ENCODE measurements at places on chromosomes 6 and 20. TPM values are rescaled to one million over a fixed set of nuclear protein-coding genes. Genes with fewer than 3 reads are reported as not detected.
A peak's percentile ranks its signal among the peaks of the same experiment; 100 is the strongest.

GRCh38 chr6:152736687-152737273 lies 13.8 kb upstream of the VIP start:
- DNase-seq: no peak

DNA sequence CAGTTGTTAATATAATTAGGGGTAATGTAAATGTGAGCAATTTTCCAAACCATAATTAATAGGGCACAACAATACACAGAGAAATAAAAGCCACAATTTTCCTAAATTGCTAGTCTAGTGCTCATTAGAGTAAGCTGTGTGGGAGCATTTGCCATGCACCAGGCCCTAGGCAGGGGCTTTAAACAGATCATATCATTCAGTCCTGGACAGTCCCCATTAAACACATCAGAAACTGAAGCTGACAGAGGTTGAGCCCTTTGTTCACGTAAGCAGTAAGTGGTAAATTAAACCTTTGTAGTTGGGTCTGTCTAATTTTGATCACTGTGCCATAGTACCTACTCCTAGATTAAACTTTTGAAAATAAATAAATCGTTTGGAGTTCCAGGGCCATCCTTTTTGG lies 931.1 kb downstream of the C6orf118 start:
- no peak for DNase-seq

DNA sequence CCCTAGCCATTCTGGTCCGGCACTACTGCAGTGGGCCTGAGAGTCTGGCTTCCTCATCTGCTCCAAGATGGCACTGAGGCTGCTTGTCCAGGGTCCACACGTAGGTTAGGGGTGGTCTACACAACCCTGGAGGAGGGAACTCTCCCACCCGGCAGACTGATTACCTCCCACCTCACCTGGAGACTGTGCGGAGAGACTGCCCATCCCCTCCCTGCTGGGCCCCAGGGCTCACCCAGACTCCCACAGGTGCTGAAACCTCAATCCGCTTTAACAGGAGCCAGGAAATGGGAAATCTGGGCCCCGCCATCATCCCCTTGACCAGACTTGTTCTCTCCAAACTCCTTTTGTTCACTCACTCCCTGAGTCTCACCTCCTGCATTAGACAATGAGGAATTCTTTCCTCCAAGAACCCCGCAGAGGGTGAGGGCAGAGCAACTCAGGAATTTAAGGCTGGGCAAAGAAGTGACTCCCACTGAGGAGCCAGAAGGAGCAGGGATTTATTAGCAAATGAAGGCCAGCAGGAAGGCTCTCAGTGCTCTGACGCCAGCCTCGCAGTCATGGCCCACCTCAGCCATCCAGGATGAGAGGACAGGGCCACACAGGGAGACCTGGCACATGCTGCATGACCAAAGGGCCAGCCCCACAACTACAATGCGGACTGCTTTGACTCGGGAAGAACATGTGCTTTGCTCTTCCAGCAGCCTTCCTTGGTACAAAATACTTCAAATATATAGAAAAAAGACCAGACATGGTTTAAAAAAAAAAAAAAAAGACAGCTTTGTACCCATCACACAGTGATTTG lies 53.0 kb downstream of the CDK5RAP1 start:
- no peak for DNase-seq

DNA sequence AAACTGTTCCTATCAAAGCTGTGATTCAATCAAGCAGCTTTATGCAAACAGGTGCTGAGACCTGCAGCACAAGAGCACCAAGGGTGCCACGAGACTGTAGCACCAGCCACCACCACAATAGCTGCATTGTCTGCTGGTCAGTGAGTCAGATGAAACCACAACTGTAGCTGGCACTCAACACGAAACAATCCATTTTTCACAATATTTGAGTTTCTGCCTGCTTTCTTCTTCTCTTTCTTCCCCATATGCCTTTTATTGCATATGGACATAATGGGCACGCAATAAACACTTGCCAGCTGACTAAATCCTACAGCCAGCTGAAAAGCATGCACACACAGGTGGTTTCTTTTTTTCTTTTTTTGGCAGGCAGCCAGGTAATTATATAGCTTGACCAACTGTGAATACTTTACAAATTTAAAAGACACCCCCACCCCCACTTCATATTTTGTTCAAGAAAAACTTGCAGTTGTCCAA lies 16.6 kb downstream of the SLC2A12 start:
- DNase-seq: no peak

The CASS4 gene
- total RNA-seq: 0.14 TPM

The CST2 gene
- not detected for total RNA-seq

GRCh38 chr20:20694591-20694990 lies 17.9 kb downstream of the RALGAPA2 start:
- DNase-seq: no peak

- DNase-seq: peak; percentile 13
Observed at GRCh38 chr6:28134015-28134414, 7.7 kb upstream of the ZKSCAN8 start.

The PPIL1 gene
- 84.9 TPM for total RNA-seq

DNA sequence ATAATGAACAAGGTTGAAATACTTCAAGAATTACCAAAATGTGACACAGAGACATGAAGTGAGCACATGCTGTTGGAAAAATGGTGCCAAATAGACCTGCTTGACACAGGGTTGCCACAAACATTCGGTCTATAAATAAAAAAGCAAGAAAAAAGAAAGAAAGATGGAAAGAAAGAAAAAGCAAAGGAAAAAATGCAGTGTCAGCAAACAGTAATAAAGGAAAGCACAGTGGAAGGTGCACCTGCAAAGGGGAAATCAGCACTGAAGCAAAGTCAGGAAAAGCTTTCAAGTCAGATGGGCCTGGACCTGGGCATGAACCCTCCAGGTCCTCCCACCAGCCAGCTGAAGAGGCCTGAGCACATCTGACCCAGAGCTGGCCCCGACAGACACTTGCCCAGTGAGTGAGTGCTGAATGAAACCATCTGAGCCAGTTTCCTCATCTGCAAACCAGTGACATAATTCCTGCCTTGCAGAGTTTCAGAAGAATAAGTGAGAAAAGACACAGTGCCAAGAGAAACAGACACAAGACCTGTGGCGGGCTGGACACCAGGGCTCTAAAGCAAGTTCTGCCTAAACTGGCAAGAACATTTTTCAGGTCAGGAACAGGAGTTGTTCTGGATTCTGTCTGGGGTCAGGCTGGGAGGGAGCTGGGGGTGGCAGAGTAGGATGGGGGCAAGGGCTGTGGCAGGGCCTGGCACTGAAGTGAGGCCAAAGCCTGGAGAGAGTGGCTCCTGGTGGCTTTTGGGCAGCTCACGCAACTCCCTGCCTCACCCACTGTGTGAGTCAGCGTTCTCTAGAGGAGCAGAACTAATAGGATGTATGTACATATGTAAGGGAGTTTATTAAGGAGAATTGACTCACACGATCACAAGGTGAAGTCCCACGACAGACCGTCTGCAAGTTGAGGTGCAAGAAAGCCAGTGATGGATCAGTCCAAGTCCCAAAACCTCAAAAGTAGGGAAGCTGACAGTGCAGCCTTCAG lies 23.9 kb upstream of the MICB start:
- DNase-seq: no peak

The RUNX2 gene
- total RNA-seq: 0.16 TPM

DNA sequence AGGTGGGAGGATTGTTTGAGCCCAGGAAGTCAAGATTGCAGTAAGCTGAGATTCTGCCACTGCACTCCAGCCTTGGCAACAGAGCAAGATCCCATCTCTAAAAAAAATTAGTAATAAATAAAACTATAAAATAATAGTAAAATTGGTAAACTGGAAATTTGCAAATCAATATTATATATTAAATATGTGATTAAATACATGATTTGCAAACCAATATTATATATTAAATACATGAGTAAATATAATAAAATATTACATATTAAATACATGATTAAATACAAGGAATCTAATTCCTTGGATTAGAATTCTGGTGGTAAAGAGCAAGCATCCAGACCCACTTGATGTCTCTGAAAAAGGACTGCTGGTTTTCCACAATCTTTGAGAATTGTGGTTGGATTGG lies 35.8 kb downstream of the FUT9 start:
- DNase-seq: no peak

DNA sequence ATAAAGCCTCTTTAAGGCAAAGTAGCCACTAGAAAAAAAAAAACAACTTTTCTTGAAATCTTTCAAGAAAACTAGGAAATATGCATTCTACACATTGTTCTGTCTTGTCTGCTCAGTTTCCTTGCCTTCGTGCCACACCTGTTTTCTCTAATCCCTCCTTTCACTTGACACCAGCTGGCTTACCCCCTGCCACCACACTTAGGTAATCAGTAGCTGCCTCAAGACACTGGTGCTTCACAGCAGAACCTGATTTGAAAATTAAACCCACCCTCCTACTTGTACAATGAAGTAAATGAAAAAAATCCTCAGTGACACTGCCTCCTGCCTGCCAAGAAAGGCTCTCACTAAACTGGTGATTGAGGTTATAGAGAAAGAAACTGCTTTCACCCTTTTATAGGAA lies 45.8 kb upstream of the SCML4 start:
- no peak for DNase-seq

- no peak for DNase-seq
Observed at GRCh38 chr6:72626126-72626525, 4.3 kb downstream of the KCNQ5 start.

Data from neural crest cell (in vitro differentiated cells).